NCI-H226 (cell line): ENCODE measurements at places on chromosomes 7 and 10.

DNA sequence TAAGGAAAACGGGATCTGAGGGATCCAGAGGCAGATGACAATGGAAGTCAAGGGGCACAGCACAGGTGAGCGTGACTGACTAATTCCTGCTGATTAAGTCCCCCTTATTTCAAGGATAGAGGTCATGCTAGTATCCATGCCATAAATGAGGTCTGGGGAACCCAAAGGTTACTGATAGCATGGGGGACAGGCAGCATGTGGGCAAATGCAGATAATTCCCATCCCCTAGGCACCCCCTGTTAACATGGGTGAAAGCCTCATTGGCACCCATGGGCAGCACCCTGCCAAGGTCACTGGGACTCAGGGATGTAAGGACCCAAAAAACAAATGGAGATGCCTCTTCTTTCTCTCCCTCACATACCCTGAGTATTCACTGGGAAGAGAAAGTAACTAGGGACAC is 139.7 kb downstream of the WDR11 start:
- DNase-seq = no peak

GRCh38 chr7:148458263-148458662 is 132.3 kb upstream of the C7orf33 start:
- no peak for DNase-seq

DNA sequence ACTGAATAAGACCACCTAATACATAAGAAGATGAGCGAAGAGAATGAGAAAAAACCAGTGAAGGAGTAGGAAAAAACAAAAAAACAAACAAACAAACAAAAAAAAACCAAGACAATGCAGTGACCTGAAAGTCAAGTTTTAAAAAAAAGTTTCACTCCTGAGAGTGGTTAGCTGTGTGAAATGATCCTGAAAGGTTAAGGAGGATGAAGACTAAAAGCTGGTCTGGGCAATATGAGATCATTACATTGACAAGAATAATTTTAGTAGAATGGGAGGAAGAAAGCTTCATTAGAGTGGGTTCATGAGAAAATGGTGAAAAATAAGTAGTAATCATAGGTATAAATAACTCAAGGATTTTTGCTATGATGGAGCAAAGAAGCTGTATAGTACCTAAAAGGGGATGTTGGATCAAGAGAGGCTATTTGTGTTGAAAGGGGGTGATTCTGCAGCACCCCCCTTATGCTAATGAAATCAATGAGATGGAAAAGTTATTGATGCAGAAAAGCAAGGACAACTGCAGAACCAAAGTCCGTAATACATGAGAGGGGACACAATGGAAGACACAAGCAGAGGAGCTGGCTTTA is 80.2 kb downstream of the KMT2C start:
- DNase-seq = no peak

DNA sequence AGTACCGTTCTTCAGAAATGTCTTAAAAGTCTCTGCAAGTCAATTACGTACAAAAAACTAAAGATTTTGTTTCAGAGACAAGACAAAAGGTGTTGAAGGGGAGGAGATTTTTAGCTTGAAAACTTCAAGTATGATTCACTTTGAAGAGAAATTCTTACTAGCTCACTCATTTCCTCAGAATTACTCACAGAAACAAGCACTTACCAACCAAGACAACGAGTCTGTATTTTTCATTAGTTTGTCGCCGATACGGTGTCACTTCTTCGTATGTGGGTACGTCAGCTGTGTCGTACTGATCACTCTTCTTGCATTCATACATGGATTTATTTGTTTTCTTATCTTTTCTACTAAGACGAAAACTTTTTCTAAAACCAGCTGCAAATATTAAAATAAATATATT is 90.6 kb upstream of the ODAD2 start:
- DNase-seq = peak; percentile 12

DNA sequence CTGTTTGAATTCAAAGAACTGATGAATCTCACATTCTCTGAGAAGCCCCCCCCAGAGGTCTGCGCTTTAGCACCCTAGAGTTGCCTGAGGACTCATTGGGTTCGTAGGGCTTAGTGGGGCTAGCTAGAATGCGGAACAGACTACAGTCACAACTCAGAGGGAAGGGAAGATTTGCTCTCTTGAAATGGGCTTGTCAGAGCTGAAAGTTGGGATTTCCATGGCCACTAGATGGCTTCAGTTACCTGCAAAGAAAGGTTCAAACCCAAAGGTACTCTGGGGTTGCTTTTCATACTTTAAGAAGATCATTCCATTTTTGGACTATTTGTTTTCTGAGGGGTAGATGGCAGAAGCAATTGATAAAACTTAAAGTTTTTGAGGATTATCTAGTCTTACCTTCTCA is 205.0 kb downstream of the BBS9 start:
- peak; percentile 48 for DNase-seq

GRCh38 chr10:22622242-22622806 is 92.1 kb downstream of the PIP4K2A start:
- DNase-seq = no peak

DNA sequence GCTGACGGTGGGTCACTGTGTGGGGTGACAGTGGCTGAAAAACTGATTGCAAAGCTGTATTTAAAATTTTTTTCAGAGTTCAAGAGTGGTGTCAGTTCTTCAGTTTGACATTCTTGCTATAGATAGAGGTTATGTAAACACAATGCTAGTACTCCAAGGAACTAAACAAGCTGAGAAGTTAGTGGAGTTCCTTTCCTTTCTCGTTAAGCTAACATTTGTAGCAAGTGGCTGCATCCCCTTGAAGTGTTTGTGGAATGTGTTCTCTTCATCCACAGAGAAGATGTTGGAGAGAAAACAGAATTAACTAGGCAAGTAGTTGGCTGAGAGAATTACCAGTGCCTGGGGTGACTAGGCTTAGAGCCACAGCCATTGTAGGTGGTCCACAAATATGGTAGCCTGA is 15.8 kb downstream of the CCNY start:
- DNase-seq = no peak

DNA sequence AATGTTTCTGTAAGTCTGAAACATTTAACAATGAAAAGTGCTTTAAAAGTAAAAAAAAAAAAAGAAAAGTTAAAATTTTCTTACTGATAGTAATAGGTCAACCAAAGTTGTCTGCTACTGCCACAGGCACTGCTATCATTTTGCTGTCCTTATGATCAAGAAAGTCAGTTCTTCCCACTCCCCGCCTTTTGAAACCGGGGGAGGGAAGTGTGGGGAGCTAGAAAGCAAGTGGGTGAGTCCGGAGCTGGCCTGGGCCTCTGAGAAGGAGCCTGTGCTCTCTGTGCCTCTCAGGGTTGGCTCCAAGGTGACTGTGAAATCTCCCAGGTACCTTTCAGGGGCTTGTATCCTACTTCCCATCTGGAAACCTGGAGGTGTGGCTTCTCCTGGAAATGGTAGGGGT is 7.3 kb downstream of the C7orf57 start:
- DNase-seq = no peak

DNA sequence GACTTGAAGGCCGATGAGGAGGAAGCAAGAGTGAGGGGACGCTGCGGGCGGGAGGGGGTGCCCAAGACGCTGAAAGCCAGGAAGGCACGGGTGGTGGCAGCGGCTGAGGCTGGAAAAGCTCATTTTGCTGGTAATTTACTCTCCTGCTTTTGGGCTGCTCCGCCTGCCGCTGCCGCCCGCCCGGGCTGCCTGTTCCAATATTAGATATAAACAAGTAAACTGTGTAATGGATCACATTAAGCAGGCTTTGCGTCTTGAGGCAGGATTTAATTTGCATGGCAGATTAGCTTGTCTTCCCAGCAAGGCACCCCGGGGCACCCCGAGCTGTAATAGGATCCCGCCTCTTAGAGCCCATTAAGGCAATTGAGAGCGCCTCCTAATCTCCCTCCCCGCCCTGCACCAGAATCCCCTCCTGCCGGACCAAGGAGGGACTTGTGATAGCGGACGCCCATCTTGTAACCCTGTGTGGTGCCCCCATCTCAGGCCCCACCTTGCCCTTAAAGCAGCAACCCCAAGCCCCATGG is 46.1 kb upstream of the SLF2 start:
- no peak for DNase-seq
